Stimulated activated CD8-positive, alpha-beta memory T cell treated with anti-CD3 and anti-CD28 coated beads, Interleukin-2, amount 100 ng/mL, for 1 hour (primary cell): ENCODE measurements at places on chromosomes 2 and 18.
A peak's percentile ranks its signal among the peaks of the same experiment; 100 is the strongest.

- no peak for DNase-seq
Measured at GRCh38 chr18:76530846-76531245, 35.8 kb upstream of the ZNF516 start.

- DNase-seq = no peak
Measured at GRCh38 chr2:101731221-101732054, 33.9 kb downstream of the MAP4K4 start.

DNA sequence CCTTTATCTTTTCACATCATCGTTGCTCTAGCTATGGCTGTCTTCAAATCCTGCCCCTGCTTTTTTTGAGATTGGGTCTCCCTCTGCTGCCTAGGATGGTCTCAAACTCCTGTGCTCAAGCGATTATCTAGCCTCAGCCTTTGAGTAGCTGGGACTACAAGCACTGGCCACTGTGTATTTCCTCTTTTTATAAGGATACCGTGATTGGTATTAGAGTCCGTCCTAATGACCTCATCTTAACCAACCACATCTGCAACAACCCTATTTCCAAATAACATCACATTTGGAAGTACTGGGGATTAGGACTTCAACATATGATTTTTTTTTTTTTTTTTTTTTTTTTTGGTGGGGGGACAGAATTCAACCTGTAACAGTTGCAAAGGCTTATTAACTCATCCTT is 9.1 kb downstream of the RESP18 start:
- DNase-seq = no peak

DNA sequence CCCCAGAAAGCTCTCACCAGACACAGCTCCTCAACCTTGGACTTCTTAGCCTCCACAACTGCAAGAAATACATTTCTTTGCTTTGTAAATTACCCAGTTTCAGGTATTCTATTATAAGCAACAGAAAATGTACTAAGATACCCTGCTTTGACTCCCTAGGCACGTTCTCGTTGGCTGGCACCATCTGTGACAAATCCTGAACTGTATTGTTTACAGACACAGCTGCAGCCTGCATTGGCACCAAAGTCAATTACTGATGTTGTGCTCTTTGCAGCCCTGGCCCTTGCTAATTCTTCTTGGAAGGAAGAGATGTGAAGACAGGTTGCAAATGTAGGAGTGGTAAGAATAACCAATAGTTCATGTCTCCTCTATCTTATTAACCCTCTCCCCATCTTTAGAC is 72.7 kb upstream of the FAM136A start:
- no peak for DNase-seq

DNA sequence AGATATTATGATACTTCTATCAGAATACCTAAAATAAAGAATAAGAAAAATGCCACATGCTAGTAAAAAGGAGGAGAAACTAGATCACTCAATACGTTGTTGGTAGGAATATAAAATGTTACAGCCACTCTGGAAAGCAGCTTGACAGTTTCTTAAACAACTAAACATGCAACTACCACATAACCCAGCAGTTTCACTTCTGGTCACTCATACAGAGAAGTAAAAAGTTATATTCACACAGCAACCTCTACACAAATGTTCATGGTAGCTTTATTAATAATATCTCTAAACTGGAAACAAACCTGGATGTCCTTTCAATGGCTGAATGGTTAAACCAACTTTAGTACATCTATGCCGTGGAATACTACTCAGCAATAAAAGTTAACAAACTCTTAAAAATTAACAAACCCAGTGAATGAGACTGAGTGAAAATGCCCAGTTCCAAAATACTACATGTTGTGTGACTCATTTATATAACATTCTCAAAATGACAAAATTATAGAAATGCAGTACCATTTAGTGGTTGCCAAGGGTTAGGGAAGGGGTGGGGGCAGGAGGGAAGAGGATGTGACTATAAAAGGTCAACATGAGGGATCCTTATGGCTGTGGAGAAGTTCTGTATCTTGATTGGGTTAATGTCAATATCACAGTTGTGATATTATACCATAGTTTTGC is 124.1 kb downstream of the MMADHC start:
- no peak for DNase-seq

DNA sequence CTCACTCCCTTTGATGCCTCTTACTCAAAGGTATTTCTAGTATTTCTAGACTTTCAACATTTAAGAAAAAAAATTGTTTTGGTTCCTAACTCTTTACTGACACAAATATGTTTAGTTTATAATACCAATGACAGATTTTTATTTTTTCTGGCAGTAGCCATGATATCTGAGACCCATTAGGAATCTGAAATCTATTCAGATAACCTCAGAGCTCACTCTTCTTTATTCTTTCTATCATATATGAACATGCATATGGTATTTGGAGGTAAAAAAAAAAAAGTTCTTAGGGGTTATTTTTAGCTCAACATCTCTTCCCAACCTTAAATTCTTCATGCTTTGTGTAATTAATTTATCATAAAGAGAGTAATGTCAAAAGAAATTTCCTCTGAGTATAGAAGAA is 465.5 kb downstream of the CDH2 start:
- no peak for DNase-seq

DNA sequence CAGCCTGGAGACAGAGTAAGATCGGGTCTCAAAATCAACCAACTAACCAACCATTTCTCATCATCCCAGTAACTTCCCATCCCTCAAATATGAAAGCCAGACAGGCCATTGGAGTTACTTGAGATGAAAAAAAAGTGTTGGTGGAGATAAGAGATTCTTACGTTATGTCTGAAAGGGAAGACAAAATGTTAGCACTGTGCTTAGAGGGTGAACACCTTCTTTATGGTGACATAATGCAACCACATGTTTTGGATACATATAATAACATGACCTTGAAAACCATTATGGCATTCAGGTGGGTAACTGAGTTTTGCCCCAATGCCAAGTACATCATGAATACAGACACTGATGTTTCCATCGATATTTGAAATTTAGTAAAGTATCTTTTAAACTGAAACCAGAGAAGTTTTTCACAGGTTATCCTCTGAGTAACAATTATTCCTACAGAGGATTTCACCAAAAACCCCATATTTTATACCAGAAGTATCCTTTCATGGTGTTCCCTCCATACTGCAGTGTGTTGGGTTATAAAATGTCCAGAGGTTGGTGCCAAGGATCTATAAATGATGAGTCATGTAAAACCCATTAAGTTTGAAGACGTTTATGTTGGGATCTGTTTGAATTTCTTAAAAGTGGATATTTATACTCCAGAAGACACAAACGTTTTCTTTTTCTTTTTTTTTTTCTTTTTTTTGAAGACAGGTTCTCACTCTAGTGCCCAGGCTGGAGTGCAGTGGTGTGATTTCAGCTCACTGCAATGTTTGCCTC is 45.5 kb downstream of the AAK1 start:
- no peak for DNase-seq

GRCh38 chr2:207765547-207765946 is 4.2 kb downstream of the FZD5 start:
- no peak for DNase-seq

DNA sequence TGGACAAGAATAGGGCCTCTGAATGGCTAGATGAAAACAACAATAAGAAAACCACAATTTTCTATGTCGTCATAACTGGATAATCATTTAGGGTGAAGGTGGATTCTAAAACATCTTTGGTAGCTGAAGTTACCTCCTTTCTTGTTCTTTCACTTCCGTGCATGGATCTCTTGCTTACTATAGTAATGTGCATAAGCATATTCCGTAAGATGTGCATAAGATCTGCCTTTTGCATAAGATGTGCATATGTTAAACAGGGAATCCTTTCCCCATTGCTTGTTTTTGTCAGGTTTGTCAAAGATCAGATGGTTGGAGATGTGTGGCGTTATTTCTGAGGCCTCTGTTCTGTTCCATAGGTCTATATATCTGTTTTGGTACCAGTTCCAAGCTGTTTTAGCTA is 353.6 kb downstream of the MTX2 start:
- DNase-seq = no peak

DNA sequence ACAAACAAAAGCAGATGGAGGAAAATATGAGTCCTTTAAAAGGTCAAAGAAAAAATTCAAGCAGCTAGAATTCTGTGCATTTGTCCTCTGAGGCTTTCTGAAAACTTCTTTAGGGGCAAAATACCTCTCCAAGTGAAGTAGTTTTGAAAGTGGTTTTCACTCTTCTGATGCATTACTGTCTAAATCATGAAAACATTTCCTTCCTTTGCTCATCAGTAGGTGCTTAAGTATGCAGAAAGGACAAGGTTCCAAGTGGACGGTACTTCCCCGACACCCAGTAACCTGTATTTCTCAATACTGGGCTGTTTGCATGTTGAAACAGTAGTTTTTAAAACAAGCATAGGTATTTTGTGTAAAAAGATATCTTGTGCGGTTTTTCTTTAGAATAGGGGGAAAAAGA is 189.1 kb upstream of the ERBB4 start:
- no peak for DNase-seq

DNA sequence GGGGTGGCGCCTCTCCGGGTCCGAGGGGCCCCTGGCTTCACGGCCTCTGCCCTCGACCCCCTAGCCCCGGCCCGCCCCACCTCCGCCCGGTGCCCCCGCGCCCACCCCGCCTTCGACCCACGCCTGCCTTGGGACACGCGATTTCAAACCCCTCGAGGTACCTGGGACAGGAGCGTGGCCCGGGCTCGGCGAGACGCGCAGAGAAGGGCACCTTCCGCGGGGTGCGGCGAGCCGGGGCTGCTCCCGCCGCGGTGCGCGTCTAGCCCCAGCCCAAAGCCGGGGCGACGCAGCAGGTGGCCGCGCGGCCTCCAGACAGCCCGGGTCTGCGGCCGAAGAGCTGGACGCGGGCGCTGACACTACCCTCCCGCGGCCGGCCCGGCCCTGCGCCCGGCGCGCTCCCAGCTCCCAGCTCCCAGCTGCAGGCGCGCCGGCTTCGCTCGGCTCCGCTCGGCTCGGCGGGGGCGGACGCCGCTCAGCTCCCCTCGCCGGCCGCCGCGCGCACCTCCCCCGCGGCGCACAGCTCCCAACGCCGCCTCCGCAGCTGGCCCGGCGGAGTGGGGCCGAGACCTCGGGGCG is at the start of gene CRACDL:
Gene CRACDL (minus strand): TSS at position 449 of the 576 bp plus-strand sequence. CDS start 89,425 bp downstream, outside the sequence.
- DNase-seq = no peak

- DNase-seq = no peak
Measured at GRCh38 chr18:75154997-75155396, 53.9 kb downstream of the PTGR3 start.

DNA sequence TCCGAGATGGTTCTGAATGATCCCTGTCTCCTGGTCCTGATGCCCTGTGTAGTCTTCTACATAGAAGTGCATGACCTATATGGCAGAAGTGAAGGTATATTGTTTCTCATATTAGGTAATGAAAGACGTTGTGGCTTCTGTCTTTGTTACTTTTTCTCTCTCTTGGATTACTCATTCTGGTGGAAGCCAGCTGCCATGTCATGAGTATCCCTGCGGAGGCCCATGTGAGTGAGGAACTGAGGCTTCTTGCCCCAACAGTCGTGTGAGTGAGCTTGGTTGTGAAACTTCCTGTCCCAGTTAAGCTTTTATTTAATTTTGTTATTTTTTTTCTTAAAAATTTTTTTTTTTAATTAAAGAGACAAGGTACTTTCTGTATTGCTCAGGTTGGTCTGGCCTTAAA is 134.7 kb downstream of the UBR3 start:
- no peak for DNase-seq

- no peak for DNase-seq
Measured at GRCh38 chr2:63347361-63347760, 240.9 kb downstream of the WDPCP start.

GRCh38 chr18:64929036-64929435 is 780.1 kb upstream of the LINC00305 start:
- no peak for DNase-seq

GRCh38 chr2:128438586-128438985 is 119.9 kb upstream of the HS6ST1 start:
- no peak for DNase-seq

DNA sequence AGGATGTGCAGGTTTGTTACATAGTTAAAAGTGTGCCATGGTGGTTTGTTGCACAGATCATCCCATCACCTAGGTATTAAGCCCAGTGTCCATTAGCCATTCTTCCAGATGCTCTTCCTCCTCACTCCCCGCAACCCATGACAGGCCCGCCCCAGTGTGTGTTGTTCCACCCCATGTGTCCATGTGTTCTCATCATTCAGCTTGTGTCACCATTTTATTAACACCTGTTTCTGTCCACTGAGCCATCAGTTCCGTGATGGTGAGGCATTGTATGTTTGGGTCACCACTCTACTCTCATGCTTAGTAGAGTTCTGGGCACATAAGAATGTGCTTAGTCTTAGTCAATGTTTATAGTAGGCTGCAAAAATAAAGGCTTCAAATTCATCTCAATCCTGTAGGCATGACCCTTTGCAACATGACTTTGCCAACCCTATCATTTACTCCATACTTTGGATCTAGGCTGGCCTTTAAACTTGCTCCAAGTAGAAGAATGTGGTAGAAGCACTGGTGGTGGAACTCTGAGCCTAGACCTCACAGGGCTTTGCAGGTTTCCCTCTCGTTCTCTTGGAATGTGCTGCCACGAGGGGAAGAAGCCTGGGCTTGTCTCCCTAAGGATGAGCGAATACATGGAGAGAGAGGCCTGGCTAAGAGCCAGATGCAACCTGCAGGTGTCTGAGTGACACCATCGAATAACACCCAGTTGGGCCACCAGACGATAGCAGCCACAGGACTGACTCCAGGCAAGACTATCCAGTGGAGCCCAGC is 161.5 kb downstream of the NAPG start:
- DNase-seq = no peak

GRCh38 chr18:28108254-28108653 is 68.7 kb downstream of the CDH2 start:
- DNase-seq = no peak

GRCh38 chr2:212892193-212892592 is 259.2 kb downstream of the IKZF2 start:
- no peak for DNase-seq

DNA sequence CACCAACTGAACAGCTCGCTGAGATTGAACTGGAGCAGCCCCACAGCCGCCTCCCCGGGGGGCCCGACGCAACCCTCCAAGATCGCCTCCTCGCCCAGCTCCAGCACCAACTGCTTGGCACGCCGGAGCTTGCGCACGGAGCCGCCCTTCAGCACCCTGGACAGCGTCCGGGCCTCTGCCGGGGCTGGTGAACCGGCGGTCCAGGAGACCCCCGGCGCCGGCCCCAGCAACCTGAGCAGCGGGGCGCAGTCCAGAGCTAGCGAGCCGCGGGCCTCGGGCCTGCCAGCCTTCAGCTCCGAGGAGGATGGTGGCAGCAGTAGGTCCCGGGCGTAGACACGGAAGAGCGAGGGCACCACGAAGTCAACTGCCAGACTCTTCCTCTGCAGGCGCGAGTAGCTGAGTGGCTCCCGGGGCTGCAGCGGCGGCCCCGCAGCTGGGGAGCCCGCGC is 1.2 kb downstream of the ALK start:
- no peak for DNase-seq

GRCh38 chr2:136104977-136105376 is 13.0 kb downstream of the CXCR4 start:
- DNase-seq = no peak

GRCh38 chr18:75500545-75500944 is 73.0 kb upstream of the SMIM21 start:
- no peak for DNase-seq

- no peak for DNase-seq
Measured at GRCh38 chr2:42284019-42284418, 77.0 kb downstream of the COX7A2L start.

- DNase-seq = no peak
Measured at GRCh38 chr2:234245945-234246344, 195.4 kb downstream of the SPP2 start.

GRCh38 chr2:195320413-195320973 is 336.5 kb upstream of the SLC39A10 start:
- DNase-seq = no peak

GRCh38 chr2:10493634-10494281 is 45.6 kb upstream of the ODC1 start:
- DNase-seq = peak; percentile 65
